ENCODE measurements at places on chromosomes 6 and 20.

- DNase-seq = no peak
Measured at GRCh38 chr20:50930976-50931305, 296 bp downstream of the ADNP start.

DNA sequence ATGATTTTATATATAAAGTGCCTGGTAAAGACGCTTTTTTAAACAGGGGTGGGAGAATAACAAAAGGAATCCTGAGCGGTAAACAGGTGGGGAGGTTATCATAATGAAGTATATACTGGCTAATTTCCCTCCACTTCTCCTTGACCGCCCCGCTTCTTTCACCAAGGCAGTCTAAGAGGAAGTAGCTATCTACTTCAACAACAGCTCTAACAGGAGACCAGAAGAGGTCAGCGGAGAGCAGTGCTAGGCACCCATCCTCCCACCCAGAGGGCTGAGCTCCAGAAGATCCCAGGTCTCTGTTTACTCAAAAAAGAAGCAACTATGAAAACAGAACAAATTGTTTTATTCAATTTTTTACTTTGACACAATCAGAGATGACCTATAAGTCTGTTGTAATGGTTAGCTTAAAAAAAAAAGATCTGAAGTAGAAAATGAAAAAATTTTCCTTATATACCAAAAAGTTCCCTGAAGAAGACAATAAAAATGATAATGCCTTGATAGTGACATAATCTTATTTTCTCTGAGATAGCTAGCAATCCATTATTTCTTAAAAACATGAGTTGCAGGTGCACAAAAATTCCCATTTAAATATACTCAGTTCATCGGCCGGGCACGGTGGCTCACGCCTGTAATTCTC, 141.1 kb downstream of the PDSS2 start:
- peak; percentile 17 for DNase-seq

DNA sequence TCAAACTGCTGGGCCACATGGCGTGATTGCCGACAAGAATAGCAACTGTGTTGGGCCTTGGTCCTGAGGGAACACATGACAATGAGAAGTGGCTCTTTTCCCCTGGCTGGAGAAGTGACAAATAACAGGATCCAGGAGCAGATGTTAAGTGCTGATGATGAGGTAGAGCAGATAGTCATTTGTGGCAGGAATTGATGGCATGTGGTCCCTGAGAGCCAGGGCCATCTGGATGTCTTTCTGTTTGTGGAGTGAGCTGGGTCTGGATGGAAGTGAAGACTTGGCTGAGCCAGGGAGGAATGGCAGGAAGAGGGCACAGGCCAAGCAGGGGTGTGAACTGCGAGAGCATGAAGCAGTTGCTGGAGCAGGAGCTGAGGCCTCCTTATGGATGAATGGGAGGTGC, 67.8 kb downstream of the SCAND1 start:
- DNase-seq = no peak

DNA sequence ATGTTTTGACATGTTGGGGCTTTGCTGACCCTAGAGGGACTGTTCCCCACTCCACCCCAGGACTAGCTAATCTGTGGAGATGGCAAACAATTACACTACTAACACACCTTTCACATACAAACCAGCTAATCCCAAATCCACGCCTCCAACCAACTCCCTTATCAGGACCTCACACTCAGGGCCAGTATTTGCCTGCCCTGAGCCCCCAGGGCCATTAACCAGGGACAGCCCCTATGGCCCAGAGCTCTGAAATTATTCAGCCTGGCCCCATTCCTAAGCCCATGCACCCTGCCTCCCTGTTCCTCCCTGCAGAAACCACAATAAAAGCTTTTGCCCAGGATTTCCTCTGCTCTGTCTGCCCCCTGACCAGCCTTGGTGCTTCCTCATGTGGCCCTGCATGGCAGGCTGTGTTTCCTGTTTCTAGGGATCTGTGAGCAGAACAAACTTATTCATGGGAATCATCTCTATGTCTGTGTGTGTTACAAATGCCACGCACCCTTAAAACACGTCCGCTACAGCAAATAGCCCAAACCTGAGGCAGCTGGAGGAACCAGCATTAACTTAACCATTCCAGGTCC, 121.2 kb downstream of the PXDC1 start:
- DNase-seq = no peak

DNA sequence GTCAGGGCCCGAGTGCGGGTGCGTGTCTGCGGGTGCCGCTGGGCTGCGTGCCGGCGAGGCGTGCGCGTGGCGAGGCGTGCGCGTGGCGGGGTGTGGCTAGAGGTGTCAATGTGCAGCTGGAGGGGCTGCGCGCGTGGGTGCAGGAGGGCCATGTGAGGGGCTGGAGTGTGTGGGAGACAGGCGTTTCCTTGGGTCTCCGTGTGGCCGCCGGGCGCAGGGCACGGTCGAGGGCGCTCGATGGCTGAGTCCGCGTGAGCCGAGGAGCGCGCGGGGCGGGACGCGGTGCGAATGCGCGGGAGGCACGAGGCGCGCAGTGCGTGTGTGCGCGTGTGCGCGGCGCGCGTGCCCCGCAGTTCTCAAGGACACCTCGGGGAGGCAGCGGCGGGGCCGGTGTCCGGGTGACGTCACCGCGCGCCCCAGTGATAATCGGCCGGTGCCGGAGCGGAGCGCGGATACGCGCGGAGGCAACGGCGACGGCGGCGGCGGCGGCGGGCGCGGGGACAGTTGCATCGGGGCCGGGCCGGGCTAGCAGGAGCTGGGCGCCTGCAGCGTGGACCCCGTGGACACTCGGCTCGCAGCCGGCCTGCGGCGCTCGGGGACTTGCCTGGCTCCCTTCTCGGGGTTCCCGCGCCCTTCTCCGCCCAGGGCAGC, 38.7 kb downstream of the YTHDF1 start:
- DNase-seq = peak; percentile 14

GRCh38 chr6:46538800-46539480, 47.7 kb upstream of the RCAN2 start:
- no peak for DNase-seq

GRCh38 chr20:22471156-22471836, 113.1 kb downstream of the FOXA2 start:
- no peak for DNase-seq
